Brain (organoid and tissue), 16 donors: ENCODE measurements at places on chromosomes 2 and 18. TPM values are rescaled to one million over a fixed set of nuclear protein-coding genes. Genes with fewer than 3 reads are reported as not detected.

MTERF4 gene
- 14.2 TPM for polyA plus RNA-seq

HMSD gene
- polyA plus RNA-seq: 5.3 TPM

CCDC178 gene
- 2.8 TPM for polyA plus RNA-seq

SPDYA gene
- not detected for polyA plus RNA-seq

TIA1 gene
- 30.5 TPM for polyA plus RNA-seq

CFAP221 gene
- 1.1 TPM for polyA plus RNA-seq

SOWAHC gene
- polyA plus RNA-seq: 3.0 TPM

CELF4 gene
- polyA plus RNA-seq: 74.4 TPM

C1GALT1C1L gene
- not detected for polyA plus RNA-seq

DSG1 gene
- polyA plus RNA-seq: 0.05 TPM

UGT1A8 gene
- not detected for polyA plus RNA-seq

DTNA gene
- 114 TPM for polyA plus RNA-seq

TUBB8B gene
- 0.80 TPM for polyA plus RNA-seq

PROM2 gene
- 1.7 TPM for polyA plus RNA-seq

SALL3 gene
- 4.7 TPM for polyA plus RNA-seq
